ENCODE measurements at places on chromosomes 13 and 19.
A peak's percentile ranks its signal among the peaks of the same experiment; 100 is the strongest.

DNA sequence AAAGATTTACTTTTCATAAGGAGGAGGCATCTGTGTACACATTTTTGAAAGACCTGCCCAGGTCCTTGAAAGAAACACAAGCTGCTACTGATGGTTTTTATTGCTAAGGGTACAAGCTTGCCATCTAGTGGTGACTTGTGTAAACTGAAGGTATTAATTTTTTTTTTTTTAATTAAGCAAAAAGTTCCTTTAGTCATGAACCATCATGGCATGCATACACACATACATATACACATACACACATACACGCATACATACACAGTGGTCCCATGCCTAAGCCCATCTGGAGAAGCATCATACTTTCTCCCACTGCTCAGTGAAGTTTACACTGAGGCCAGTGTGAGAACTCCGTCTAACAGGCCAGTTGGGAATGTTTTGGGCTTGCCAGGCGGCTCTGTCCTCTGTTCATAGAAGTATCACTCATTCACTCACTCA, 312.5 kb downstream of the DCLK1 start:
- no peak for DNase-seq

DNA sequence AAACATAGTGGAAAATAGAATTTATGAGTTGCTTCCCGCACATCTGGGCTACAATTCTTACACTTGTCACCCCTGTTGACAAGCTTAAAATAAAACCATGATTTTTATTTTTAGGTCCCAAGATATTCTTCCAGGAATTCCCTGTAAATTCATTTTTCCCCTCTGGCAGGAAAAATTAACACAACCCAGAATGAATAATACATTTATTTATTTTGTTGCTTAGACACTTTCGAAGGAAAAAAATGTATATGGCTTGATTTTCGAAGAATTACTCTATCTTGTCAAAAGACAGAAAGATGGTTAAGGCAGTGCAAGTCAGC, 74.4 kb downstream of the LHFPL6 start:
- no peak for DNase-seq

DNA sequence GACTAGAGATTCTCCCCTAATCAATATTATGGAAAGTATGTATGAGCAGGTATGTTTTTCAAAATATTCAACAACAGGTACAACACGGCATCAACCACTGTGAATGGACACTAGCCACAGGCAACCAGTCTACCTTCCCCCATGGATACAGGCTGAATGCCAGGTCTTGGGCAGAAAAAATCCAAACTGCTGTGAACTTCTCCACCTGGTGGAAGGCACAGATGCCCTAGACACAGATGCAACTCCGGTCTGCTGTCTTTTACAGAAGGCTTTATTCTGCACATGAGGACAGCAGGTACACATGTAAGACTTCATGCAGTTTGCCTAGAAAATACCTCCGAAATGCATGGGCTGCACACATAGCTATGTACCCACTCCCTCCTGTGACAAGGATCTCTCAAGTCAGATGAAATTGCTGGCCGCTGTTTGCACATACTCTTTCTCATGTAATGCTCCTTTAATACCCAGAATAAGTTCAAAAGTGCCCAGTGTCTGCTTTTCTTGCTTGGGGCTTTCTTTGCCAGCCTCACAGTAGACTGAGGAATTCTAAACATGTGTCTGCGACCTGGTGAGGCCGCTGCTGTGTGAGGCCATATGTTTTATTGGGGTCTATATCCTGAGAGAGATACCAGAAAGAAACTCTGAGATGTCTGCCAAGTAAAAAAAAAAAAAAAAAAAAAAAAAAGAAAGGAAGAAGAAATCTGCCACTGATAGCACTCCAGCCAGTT, 325.9 kb downstream of the FOXO1 start:
- DNase-seq: no peak

GRCh38 chr19:21109116-21109515, 27.1 kb downstream of the ZNF714 start:
- DNase-seq: no peak

DNA sequence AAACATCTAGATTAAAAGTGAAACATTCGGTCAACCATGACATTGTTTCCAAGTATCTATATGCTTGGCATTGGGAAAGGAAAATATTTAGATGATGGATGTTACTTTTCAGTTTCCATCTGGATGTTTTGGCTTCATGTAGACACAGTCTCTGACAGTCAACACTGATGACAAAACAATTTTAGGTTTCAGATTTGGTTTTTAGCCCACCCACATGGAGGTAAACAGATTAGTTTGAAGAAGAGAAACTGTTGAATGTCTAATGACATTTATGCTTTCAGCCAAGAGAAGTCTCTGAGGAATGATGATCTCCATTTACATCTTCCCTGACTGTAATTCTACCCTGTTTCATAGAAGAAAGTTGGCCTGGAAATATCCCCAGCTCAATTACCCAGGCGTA, 379.1 kb downstream of the SLITRK6 start:
- DNase-seq: no peak

GRCh38 chr13:73851104-73851503, 283.1 kb downstream of the KLF12 start:
- DNase-seq: no peak

DNA sequence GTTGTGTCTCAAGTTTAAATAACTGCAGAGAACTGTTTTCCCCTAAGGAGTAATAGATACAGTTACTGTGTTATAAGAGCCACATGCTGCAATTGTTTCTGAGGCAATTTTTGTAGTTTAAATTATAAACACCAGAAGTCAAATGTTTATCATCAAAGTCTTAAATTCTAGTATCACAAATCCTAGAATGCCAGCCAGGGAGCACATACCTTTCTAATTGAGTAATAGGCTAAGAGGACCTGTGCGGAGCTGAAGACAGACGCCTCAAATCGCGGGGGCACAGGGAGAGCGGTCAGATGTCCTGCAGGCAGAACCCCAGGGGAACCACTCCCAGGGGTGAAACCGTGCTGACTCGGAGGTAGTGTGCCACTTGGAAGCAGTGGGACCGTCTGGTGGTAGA, 65.2 kb upstream of the TNFRSF19 start:
- no peak for DNase-seq

DNA sequence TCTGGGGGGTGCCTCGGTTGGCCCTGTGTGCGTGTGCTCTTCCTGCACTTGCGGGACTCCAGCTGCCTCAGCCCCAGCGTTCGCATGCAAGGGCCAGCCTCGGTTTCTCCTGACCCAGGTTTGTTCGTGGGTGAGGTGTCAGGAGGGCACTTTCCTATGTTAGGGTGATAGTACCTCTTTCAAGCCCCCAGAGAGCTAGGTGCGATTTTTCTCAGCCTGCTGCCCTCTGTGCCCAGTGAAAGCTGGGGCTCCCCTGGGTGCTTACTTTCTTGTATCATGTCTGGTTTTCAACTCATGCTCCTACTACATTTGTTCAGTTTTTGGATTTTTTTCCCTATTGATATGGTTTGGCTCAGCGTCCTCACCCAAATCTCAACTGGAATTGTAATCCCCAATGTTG, 289.2 kb downstream of the TEX29 start:
- no peak for DNase-seq

DNA sequence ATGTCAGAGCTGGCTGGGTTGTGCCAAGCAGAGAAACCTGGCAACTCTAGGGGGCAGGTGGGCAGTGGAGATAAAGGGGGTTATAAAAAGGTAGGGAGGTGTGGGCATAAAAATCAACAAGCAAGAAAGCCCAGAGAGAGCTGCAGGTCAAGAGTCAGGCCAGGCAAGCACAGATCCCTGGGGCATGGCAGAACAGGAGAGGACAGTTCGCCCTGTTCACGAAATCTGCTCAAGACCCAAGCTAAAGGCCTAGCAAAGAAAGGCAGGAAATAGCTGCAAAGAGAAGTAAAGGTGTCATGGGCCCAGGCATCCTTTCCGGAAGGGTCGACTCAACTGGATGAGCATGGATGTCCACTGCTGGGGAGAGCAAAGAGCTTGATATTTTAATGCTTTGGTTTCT, 3.4 kb downstream of the MBNL2 start:
- DNase-seq: no peak

GRCh38 chr13:30881191-30881651, 24.9 kb upstream of the MEDAG start:
- peak; percentile 42 for DNase-seq

- no peak for DNase-seq
Measured at GRCh38 chr19:55692681-55693081, 17.7 kb downstream of the EPN1 start.

DNA sequence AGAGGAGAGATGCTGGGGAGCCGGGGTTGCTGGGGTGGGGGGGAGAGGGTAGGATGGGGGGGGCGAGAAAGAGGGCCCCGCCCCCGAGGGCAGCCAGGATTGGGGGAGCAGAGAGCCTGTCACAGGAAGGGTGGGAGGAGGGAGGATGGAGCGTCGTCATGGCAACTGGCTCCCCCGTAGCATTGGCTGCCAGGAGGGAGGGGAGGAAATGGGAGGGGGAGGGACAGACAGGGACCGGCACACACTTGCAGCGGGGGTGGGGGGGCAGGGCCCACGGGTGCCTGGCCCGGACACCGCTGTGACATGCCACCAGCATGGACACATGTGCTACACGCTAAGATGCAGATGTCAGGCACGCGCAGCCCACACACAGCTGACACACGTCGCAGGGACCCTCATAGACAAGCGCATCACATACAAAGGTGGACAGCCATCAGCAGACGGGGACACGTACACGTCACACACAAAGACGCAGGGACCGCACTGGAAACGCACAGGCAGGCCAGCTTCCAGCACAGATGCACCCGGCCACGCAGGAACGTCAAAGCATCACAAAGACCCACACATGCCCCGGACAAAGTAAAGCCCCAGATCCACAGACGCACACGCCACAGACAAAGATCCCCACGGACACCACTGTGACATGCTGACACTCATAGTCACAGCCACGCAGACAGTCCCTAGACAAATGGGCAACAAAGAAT, at the start of gene LMTK3:
TSS of gene LMTK3 (minus strand) at position 36 of the 704 bp plus-strand sequence. CDS start 259 bp downstream, outside the sequence.
- DNase-seq: no peak

- no peak for DNase-seq
Measured at GRCh38 chr13:102347490-102347889, 54.4 kb downstream of the FGF14 start.

DNA sequence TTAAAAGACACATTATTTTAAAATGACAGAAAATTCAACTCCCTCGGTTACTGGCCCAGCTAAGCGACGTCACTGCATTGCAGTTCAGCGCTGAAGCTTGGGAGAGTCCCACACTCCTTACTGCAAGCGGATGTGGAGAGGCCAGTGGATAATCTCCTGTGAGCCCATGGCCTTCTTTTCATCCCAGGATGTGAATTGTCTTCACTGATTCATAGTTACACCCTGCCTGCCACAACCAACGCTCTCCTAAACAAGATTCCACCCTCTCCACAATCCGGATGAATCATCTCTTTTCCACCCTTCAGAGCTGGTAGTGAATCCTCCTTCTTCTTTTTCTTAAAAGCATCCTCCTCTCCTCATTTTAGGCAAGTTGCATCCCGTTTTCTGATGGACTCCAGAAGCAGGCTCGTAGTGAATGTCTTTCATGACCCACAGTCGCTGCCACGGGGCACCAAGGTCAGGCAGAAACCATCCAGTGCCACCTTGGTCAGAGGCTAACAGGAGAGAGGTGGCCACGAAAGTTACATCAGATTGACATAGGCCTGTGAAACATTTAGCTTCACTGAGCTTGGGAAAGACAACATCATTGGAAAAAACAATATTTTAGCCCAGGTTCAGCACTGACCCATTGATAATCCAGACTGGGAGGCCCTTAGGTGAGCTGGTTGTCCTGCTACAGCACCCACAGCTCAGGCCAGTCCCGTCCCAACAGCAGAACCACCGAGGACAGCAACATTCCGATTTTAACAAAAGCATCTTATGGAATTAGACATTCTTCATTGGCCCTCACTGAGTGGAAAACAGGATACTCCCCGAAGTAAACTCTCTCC, 2.0 kb downstream of the GJB2 start:
- no peak for DNase-seq

DNA sequence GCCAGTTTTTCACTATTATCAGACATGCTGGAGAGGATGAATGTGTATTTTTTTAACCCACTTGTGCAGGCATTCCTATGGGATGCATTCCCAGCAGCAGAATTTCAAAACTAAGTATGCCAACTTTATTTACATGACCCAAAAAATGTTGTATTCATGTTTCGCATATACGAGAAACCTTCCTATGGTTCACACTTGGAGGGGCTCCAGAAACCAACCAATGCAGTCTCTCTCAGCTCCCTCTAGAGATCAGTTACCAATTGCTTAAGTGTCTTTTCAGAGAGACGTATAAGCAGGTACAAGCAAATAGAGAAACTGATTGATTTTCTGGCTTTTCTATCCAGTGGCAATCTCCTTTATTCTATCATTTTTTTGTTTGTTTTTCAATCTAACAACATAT, 5.5 kb upstream of the PTOV1 start:
- DNase-seq: no peak

- DNase-seq: no peak
Measured at GRCh38 chr13:29897102-29897501, 46.7 kb upstream of the UBL3 start.

DNA sequence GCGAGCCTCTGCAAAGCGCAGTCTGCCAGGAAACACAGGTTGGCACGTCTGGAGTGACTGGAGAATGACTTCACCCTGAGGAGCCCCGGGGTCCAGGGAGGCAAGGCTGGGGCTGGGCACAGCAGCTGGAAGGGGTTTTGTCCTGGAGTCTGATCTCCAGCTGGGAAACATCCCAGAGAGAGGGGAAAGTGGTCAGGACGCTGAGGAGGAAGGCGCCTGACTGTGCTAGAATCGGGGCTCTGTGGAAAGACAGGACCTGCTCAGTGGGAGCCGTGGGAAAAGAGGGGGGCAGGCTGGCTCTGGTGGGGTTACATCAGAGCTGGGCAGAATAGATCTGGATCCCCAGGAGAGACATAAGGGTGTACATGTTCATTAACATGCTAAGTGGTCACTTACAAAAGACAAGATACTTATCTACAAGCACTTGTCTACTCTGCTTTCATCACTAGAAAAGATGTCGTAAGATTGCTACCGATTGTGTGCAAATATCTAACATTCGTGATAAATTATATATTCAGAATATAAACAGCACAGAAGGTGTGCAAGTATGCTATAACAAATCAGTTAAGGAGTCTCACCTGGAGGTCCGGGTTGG, 106.6 kb downstream of the COL4A1 start:
- DNase-seq: peak; percentile 41

Data from left forelimb (tissue), 1 donor.